ENCODE measurements at places on chromosomes 6 and 20.

GRCh38 chr6:45637611-45638257 is 260.0 kb upstream of the SUPT3H start:
- DNase-seq = no peak

DNA sequence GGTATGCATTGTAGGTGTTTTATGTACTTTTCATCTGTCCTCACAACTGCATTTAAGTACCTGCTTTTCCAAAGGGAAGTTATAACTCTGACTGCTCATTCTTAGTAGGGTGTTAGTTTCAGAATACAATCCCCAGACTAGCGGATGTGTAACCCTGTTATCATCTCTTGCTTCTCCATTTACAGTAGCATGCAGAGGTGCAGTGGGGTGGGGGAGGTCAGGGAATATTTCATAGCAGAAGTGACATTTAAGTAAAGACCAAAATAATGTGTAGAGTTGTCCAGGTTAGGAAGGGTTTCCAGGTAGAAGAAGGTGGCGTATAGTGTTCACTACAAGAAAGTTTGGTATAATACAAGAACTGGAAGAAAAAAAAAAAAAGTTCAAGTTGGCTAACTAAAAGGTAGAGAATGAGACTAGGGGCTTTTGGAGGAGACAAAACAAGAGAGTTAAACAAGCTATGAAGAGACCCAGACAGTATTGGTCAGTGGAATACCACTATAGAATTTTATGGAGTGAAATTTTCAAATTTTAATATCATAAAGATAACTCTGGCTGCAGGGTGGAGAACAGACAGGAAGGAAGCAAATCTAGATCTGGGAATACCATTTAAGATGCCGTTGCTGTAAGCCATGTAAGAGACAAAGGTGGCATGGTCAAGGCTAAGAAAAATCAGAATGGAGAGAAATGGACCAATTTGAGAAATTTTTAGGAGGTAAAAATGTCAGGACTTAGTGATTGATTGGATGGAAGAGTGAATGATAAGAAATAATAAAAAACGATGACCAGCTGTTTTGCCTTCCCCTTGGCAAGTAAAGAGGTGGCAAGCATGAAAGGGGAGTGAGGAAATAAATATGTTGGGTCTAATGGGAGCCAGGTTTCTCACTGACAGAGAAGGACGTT is 2.2 kb upstream of the AHI1 start:
- DNase-seq = no peak

GRCh38 chr6:10962673-10963072 is 75.8 kb downstream of the SYCP2L start:
- DNase-seq = no peak

- no peak for DNase-seq
Observed at GRCh38 chr20:10531848-10532247, 96.7 kb downstream of the SLX4IP start.

GRCh38 chr6:139126931-139127330 is 7.9 kb upstream of the HECA start:
- no peak for DNase-seq

GRCh38 chr6:138757136-138757535 is 16.4 kb upstream of the CCDC28A start:
- no peak for DNase-seq

GRCh38 chr6:166333172-166333995 is 9.0 kb downstream of the SFT2D1 start:
- no peak for DNase-seq

DNA sequence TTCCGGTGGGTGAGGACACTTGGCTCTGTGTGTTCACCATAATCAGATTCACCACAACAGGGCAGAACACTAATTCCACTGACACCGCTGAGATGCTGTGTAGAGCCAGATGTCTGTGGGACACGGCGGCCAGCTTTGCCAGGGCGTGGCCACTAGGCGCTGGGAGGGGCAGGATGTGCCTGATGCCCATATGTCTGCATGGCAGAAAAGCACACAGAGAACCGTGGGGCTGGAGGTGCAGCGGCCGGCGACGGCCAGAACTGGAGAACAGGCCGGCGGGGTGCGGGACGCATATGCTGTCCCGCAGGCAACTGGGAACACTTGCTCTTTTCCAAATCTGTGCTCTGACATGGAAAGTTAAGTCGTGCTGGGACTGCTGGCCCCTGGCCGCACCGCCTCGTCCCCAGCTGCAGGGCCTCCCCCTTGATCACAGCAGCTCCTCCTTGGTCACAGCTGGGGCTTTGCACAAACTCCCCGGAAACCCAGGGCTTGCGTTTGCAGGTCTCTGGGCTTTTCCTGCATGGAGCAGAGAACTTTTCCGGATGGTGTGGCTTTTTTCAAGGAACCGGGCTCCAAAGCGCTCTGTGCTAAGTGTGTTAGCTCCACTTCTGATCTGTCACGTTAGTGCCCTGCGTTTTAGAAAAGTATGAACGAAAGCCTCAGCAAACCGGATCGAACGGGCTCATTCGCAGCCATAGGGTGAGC is 31.1 kb downstream of the NTSR1 start:
- no peak for DNase-seq

GRCh38 chr6:20533746-20534294 is 437 bp upstream of the CDKAL1 start:
- no peak for DNase-seq

DNA sequence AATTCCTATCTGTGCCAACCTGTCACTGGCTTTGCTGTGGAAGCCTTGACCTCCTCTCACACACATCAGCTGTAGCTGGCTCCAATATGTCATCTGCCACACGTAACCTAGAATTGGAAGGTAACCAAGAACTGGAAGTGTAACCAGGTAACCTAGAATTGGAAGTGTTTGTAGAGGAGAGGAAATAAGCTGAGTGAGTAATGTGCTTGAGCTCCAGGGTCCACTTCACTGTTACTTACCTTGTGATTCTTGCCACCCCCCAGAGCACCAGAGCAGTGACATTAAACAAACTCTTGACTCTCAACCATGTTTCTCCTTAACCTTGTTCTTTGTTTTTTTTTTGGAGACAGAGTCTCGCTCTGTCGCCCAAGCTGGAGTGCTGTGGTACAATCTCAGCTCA is 350.5 kb downstream of the NRN1 start:
- DNase-seq = no peak

DNA sequence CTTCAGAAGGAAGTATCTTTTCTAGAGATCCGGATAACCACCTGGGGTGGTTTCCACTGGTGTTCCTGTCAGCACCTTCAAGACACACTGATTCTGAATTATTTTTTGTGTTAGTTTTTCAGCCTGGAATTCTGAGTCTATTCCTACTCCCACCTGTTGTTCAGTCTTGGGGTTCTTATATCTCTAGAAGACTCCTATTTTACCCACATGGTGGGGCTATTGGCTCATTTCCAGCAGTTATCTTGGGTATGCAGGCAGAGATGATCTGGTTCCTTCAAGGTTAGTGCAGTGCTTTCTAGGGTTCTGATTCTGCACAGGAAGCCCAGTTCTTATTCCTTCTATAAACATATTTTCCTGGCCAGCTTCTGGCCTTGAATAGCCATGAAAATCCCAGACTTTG is 175.6 kb upstream of the PDE7B start:
- peak; percentile 67 for DNase-seq

GRCh38 chr20:20859510-20859909 is 147.1 kb upstream of the RALGAPA2 start:
- no peak for DNase-seq

GRCh38 chr6:142605922-142606485 is 304.2 kb downstream of the ADGRG6 start:
- peak; percentile 5 for DNase-seq

- no peak for DNase-seq
Observed at GRCh38 chr6:308768-309167, 16.5 kb downstream of the DUSP22 start.

GRCh38 chr6:53924277-53924676 is 129.5 kb downstream of the LRRC1 start:
- no peak for DNase-seq

GRCh38 chr6:105320765-105321164 is 82.1 kb downstream of the PREP start:
- DNase-seq = no peak

DNA sequence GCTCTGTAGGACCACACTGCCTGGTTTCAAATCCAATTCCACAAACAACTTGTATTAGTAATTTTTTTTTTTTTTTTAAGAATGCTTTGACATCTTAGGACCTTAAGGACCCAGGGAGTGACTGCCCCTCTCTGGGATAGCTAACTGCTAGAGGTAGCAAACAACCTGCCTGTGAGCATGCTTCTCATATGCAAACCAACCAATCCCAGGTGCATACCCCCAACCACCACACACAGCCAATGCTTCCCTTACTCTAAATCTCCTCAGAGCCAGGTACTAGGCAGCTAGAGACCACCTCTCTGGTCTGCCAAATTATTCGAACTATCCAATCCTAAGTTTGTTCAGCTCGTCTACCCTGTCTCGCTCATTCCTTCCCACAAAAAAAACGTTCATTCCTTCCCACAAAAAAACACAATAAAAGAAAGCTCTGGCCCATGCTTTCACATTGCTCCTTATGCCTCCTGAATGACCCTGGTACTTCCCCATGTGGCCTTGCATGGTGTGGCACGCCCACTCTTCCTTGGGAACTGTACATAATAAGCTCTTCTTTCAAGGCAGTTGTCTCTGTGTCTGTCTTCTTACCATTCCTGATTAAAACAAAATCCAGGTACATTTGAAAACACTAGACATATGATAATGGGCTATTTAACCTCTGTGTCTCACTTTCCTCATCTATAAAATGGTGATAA is 6.4 kb downstream of the SERAC1 start:
- no peak for DNase-seq

- DNase-seq = no peak
Observed at GRCh38 chr20:59987135-59987534, 28.9 kb downstream of the CDH26 start.

DNA sequence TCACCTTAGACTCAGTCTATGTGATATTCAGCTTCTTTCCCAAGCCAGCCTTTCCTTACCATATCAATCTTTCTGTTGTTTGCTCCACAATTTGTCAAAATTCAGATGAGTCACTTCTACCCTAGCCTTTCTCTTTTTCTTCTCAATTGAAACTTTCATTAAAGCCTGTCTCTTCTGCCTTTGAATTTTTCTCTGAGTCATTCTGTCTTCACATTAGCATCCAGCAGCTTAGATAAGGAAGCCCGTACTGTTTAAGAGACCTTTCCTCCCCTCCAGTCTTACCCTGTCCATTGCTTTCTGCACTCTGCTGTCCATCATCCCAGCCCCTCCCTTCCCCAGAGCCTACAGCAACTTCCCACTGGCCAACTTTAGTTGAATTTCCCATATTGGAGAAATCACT is 34.9 kb upstream of the RALGAPA2 start:
- DNase-seq = no peak

- no peak for DNase-seq
Observed at GRCh38 chr20:20019123-20019522, 2.0 kb downstream of the NAA20 start.

GRCh38 chr20:16265334-16265733 is 307.9 kb downstream of the KIF16B start:
- no peak for DNase-seq

GRCh38 chr6:28816339-28816908 is 107.4 kb downstream of the TRIM27 start:
- DNase-seq = no peak

- DNase-seq = peak; percentile 7
Observed at GRCh38 chr6:136920671-136921380, 1.3 kb upstream of the SLC35D3 start.

DNA sequence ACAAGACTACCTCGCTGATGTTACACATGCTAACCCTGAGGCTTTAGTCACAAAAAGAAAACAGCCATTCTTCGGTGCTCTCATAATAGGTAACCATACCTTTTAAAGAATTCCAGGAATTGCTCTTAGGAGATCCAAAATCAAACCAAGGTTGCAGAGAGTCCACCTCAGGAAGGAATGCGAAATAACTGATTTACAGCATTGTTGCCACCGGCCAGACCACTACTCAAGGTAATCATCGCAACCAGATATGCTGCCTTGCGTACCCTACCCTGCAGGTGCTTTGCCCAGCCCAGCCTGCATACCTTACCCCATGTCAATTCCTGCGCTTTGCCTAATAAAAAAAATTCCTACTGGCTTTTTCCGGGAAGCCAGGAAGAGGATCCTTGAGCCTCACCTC is 27.0 kb downstream of the NUP153 start:
- DNase-seq = no peak

DNA sequence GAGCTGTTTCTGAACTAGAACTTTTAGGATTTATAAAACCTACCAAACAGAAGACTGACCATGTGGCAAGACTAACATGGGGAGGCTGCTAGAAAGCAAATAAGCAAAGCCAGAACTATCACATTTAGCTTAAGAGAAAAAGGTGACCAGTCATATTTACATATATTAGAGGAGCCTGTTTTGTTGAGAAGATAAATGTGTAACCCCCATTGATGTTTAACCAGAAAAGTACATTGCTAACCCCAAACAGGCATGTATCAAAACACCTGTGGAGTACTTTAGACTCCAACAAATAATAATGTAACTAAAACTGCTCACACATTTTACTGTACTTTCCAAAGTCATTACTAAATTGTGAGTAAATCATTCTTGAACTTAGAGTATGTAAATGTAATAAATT is 35.0 kb downstream of the AKIRIN2 start:
- no peak for DNase-seq

- peak; percentile 93 for DNase-seq
Observed at GRCh38 chr6:144993870-144994269, 708.7 kb downstream of the UTRN start.

DNA sequence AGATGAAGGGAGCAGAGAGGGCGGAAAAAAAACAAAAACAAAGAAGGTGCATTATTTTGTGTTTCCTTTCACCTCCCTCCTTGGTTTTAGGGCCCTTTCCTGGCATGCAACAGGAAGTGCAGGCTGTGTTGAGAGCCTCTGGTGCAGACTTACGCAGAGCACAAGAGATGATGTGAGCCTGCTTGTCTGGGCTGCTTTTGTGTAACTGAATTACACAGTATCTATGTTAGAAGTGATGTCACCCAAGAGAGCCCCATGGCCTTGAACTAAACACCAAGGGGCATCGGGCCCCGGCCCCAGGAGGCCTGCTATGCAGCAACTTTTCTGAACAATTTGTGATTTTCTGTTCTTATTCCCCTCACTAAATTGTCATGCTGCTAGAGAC is 25.5 kb downstream of the GNAS start:
- DNase-seq = no peak

GRCh38 chr6:54192993-54193392 is 81.8 kb downstream of the MLIP start:
- no peak for DNase-seq

DNA sequence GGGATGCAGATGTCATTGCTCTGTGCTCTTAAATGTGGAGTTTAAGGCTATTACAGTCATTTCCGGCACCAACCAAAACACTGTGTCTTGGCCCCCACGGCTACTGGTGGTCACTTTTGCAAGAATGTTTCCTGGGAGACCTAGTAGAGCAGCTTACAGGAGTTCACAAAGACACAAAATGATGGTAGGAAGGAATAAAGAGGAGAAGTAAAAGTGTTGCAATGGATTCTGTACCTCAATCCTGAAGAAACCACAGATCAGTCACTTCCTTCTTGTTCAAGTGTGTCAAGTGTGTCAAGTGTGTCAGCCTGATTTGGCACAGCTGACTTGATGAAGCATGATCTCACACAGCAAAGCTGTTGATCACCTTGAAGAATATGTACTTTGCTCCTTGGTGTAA is 344.0 kb downstream of the PLCB1 start:
- DNase-seq = no peak

Measured in kidney capillary endothelial cell (primary cell).